Muscle of back (tissue), 13 donors: ENCODE measurements at places on chromosomes 6 and 20.

DNA sequence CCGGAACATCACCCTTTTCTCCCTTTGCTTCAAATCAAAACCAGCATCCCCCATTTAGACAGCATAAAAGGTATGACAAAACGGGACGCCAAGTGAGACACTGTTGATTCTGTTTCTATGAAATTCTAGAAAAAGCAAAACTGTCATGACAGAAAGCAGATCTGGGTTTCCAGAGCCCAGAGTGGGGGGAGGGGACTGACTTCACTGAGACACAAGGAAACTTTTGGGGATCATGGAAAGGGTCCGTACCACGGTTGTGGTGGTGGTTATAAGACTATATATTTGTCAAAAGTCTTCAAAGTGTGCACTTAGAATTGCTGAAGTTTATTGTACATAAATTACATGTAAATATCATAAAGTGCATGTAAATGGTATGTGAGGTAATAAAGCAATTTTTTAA is 82.6 kb downstream of the SLC22A3 start:
- DNase-seq = peak; percentile 86

- DNase-seq = no peak
Measured at GRCh38 chr6:118198746-118199145, 291.7 kb downstream of the SLC35F1 start.

DNA sequence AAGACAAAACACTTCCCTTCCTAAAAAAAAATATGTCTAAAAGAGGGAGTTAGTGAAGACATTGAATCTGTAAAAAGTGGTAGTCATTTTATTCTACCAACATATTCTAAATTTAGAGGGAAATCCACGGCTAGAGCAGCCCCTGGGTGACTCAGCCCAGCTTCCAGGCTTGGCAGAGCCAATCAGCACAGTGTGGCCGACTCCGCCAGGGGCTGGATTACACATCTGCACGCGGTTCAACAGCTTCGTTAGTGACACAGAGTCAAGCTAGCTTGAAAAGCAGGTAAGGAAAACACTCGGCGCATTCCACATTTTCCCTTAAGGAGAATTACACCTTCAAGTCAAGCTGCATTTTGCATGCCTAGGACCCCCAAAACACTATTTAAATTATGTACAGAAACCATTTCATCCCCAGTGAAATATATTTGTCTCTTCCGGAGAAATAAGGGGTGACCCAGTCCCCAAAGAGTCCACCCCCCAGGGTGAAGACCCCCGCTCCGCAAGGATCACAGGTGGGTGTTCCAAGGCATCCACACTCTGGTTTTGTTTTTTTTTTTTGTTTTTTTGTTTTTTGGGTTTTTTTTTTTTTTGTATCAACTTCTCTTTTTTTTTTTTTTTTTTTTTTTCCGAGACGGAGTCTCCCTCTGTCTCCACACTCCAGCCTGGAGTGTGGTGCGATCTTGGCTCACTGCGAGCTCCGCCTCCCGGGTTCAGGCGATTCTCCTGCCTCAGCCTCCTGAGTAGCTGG is 58.4 kb upstream of the ARID1B start:
- no peak for DNase-seq

DNA sequence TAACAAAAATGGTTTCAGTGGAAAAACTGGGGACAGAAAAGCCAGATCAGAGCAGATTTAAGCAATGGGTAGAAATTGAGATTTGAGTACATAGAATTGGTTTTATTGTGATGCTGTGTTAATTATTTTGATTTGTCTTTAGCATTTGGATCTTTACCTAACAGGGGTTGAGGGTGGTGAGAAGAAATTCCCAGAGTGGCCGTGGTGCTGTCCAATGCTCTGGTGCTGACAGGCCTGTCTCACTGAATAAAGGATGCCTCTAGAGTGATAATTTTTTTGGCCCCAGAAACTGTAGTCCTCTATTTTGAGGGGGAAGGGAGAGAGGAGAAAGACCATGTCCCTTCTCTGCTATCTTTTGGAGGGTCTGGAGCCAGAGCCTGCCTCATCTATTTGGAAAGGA is 79.1 kb downstream of the LYRM2 start:
- DNase-seq = no peak

- peak; percentile 69 for DNase-seq
Measured at GRCh38 chr6:129251669-129252376, 368.9 kb downstream of the LAMA2 start.

DNA sequence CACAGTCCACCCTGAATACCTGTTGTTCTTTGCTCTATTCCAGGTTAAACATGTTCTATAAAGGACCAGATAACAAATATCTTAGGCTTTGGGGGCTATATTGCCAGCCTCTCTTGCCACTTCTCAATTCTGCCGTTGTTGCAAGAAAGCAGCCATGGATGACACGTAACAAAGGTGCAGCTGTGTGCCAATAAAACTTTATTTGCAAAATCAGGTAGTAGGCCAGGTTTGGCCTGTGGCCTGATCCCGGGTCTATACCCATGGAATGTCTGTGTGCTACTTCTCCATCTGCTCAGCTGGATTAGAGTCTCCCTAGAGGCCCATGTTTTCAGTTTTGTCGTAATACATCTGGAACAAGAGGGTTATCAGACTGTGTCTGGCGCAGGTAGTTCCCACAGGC is 175.3 kb upstream of the KCNG1 start:
- no peak for DNase-seq

DNA sequence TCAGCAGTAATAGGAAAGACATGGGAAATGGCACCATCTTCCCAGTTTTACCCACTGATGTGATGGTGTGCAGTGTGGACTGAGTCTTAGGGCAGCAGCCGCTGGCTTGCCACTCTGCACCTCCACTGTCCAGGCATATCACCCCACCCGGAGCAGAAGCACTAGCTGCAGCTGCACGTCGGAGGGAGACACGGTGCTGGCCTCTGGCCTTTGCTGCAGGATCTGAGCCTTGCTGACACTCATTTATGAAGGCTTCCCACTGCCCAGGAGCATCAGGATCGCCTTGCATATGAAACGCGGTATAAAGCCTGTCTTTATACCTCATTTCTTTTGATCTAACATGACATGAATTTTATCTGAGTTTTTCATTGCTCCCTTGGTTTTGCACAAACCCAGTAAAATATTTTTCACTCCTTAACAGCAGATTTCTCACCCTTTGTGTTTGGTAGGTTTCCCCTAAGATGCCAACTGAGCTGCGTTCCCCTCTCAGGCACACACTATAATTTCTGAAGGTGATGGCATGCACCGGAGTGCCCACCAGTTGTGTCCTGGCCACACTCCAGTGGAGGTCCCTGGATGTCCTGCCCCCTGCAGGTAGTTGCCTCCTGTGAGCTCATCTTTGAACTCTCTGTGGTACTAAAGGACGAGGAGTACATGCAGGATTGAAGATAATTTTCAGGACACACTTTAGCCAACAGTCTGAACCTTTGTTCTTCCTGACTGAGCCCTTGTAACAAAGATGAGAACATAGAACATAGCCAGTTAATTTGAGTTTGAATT is 9.0 kb upstream of the EXOC2 start:
- DNase-seq = no peak

DNA sequence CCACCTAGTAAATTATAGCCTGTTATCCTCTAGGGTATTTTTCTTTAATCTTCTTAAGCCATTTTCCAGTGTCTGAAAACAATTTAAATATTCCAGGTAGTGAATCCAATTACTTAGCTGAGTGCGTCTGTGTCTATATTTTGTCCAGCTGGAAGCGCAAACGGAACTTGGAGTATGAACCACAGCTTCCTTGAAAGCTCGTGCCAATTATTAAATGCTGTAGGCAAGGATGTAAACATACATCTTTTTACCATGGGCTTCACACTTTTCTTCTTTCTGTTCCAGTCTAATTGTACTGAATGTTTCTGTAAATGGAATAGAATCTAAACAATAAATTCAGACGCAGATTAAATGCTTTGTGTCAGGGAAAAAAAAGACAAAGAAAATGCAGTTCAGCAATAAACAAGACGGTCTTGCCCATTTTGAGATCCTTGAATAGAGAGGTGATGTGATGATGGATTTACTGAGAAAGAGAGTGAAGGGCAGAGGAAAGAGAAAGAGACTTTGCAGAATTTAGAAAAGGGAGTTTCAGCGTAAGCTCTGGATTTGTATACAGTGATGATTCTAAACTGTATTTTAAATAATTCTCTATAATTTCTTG is 1.9 kb downstream of the PLCB1 start:
- DNase-seq = no peak

- peak; percentile 48 for DNase-seq
Measured at GRCh38 chr6:26032340-26033084, 54.7 kb upstream of the HFE start.

DNA sequence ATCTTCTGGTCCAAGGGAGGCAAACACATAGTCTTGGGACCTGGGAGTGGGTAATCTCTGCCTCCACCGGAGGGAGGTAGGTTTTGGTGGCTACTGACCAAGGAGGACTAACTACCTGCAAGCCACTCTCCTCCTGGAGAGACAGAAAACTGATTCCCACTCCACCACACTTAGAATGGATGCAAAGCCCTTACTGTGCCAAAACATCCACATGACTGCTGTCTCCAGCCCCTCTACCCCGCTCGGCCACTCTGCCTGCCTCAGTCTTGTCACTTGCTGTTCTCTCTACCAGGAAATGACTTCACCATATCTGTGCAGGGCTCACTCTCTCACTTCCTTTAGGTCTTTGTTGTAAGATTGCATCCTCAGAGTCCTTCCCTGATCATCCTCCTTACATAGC is 129.5 kb upstream of the ARG1 start:
- no peak for DNase-seq

GRCh38 chr20:50455656-50456451 is 54.3 kb upstream of the PTPN1 start:
- no peak for DNase-seq

DNA sequence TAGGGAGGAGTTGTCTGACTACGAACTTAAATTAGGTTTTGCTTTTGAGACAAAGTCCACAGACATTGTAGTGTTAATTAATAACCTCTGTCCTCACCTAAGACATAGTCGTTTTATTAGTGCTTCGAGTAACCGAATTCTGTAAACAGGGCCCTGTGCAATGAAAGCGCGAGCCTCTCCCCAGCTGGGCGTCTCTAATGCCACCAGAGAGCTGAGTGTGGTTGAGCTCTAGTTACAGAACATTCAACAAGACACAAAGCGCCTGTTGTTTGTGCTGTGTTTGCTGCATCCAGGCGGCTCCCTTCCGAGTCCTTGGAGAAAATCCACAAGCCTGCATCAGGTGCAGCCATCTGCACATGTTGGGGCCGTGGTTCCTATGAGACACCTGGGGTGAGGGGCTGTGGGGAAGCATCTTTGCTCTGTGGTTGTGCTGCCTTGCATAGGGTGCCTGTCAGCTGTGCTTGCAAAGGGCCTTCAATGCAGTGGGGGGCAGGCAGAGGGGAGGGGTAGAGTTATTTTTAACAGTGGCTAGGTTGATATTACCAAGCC is 63.9 kb downstream of the CD164 start:
- peak; percentile 52 for DNase-seq

DNA sequence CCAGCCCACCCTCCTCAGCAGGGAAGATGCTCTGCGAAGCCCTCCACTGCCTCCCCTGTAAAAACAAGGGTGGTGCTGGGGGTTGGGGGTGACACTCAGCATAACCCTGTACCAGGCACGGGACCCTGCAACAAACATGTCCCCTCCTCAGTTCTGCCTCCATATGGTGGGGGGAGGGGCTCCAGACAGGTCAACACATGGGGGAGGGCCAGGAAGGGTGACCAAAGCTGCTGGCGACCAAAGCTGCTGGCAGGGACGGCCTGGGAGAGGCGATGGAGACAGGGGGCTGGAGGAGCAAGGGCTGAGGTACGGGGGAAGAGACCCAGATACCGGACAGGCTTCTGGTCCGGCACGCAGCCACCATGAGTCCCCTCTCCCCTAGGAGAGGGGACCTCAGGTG is 123.2 kb downstream of the TAF4 start:
- no peak for DNase-seq

- no peak for DNase-seq
Measured at GRCh38 chr6:149254253-149254652, 63.3 kb upstream of the TAB2 start.

DNA sequence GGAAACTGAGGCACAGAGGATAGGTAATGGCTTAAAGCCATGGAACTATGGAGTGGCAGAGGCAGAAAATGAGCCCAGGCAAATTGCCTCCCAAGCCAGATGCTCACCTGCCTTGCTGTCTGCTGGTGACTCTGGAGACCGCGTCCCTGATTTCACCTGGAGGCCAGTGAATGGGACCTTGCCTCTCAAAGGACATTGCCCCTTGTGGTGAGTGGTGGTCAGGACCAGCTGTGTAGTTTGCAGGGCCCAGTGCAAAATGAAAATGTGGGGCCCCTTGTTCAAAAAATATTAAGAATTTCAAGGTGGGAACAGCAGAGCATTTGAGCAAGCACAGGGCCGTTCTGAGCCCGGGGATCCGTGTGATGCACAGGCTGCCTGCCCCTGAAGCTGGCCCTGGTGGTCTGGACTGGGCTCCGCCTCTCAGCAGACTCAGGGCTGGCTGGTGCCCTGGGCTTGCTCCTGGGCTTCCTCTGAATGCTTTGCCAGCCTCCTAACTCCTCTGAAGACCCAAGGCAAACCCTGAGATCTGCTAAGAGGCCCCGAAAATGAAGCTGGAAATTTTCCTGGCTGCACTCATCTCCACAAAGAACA is 19.8 kb upstream of the KCNG1 start:
- no peak for DNase-seq

DNA sequence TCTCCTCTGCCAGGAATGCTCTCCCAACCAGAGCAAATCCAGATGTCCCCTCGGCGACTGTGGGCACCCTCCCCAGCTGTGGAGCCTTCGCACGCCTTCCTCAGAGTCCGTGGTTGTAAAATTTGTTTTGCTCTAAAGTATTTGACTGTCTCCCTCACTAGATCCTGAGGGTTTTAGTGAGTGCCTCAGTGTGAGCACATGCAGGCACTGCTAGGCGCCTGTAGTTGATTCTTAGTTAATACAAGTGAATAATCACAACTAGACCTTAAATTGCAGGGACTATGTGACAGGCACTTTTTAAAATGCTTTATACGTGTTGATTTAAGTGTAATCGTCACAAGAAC is 680 bp upstream of the MTCH1 start:
- DNase-seq = no peak

GRCh38 chr20:49384437-49385434 is 97.7 kb downstream of the KCNB1 start:
- DNase-seq = peak; percentile 53

DNA sequence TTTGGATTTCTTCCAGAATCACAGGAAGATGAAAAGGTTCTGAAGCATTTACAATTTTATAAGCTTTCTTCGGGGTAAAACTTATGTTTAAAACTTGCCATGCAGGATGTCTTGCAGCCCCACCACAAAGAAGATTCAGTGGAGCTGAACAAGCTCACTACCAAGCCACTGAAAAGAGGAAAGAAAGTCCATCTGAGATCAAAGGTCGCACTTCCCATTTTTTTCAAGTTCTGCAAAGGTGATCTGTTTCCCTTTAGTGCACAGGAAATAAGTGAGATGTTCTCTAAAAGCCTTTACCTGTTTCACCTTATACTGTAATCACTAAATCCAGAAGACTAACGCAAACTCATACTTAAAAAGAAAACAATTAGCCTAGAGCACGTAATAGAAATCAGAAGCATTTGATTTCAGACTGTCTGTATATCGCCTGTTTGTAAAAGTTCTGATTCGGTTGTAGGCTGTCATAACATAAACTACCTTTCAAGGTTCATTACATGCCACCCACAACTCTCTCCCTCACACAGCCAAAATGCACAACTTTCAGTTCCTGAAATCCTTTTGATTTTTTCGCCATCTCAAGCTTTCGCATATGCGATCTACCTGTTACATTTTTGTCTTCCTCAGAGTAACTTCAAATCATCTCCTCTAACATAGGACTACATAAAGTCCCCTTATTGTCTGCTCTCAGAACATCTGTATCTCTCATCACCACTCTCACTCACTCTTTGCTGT is 1.8 kb downstream of the ECHDC1 start:
- no peak for DNase-seq

GRCh38 chr6:109301418-109301817 is 80.8 kb downstream of the CD164 start:
- no peak for DNase-seq
